Kidney tubule cell (primary cell): ENCODE measurements at places on chromosomes 13 and 19.
A peak's percentile ranks its signal among the peaks of the same experiment; 100 is the strongest.

DNA sequence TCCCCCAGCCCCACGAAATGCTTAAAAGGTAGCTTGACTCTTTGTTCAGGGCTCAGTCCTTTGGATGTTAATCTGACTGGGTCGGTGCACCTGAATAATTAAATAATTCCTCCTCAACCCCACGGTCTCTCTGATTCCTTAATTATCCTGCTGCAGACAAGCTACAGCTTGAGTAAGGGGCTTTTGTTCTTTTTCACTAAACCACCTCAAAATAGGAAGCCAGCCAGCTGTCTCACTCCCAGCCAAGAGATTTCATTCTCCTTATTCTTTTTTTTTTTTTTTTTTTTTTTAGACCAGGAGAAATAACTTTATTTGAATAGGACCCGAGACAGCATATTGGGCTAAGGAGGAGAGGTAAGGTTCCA is 7.9 kb upstream of the FCGBP start:
- DNase-seq: no peak

DNA sequence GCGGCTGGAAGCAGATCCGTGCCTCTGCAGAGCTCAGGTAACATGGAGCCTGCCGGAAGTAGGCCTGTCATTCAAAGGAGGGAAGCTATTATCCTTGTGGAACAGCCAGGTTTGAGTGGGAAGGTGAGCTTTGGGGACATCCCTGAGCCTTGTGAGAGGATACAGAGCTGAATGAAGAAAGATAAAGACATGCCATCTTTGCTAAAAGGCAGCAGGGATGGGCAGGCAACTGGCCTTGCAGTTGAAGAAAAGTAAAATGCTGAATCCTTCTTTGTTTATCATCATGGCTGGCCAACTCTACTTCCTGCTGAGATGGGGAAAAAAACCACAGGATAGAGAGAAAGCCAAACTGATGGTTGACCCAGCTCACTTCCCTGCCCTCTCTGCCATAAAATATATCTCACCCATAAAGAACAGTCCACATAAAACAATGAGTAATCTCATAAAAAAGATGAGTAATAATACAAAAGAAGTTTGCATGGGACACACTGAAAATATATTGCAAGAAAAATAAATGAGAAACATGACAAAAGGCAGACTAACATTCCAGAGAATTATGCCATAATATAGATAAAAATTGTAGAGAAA is 226.3 kb downstream of the DLEU7 start:
- DNase-seq: peak; percentile 62

DNA sequence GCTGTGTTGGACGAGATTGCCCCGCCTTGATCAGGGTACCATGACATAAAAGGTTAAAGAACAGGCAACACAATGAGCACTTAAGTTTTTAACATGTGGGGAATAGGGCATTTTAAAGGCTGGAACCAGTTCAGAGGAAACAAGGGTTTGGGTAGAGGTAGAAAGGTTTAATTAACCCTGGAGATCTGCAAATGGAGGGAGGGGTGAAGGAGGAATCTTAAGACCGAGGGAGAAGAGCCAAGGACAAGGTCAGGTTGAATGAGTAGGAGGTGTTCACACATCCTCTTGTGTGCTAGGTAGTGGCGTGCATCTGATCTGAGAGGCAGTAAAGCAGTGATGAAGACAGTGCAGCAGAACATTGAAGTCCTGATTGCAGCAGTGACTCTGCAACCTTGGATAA is 28.5 kb downstream of the SKA3 start:
- no peak for DNase-seq

DNA sequence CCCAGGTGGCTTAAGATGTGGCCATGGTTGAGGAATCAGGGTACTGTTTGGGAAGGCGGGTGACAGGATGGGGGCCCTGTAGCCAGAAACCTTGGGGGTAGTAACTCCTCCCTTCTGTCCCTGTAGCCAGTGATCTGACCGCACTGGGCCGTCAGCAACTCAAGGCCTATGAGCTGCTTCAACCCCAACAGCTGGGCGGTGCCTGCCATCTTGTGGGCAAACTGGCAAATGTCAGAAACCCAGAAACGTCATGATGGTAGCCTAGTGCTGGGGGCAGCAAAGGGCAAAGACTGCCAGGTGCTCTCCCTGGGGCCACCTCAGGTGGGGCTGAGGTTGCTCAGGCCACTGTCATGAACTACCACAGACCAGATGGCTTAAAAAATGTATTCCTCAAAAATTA is 3.5 kb downstream of the COPE start:
- DNase-seq: peak; percentile 46

GRCh38 chr19:7418596-7418995 is 69.9 kb downstream of the ARHGEF18 start:
- no peak for DNase-seq

DNA sequence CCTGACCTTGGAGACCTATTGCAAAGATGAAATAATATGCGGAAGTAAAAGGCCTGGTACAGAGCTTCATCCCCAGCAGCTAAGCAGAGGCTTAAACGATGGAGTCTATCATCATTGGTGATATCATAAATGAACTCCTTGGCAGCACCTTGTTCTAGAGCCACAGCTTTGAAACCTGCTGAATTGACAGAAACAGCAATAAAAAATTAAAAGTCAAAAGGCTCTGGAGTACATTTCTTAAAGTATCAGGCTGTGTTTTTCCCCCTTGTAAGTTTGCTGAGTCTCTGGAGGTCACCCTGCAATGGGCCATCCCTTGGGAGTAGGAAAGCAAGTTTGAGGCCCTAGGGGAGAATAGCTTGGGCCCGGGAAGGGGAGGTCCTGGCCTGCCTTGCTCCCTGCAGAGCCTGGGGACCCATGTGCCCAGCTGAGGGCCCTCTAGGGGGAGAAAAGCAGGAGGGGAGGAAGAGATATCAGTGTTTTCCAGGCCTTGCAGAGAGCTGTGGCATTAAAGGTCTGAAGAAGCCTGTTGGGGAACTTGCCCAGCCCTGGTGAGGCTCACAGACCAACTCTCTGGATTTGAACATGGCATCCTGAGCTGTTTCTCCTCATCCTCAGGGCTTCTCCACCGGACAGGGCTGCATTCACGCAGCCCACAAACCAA is 416.1 kb downstream of the ZNF536 start:
- DNase-seq: no peak

- no peak for DNase-seq
These were observed 97.0 kb upstream of the RNF113B start for GRCh38 chr13:98273824-98274742.

DNA sequence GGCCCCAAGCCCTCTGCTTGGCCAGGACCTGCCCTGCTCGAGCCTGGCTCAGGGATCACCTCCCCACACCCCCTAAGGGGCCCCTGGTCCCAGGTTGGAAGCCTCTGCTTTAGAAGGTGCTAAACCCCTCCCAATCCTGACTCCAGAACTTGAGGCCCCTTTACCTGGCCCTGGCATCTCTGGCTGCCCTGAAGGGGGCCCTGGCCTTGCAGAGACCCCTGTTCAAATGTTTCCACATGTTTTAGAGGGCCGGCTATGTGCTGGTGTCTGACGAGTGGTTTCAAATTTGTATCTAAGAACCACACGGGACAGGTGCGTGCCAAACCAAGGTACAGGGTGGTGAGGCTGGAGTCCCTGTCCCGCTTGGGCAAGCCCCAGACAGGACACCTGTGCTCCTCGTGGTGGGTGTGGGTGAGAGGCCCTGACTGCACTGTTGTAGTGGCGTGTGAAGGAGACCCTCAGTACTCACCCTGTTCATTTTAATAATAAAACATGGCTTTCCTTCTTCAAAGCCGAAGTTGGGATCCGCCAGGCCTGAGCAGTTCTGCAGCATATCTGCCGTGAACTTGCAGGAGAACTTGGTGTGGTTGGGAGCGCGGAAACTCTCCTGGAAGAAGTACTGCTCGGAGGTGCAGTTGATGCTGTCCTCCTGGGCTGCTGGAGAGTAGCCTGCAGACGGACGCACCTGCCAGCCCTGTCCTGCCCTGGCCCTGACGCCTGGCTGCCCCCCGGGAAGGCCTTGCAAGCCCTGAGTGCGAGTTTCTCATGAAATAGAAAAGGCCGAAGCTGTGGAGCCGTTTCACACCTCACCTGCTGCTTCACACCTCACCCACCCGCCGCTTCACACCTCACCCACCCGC is 5.4 kb downstream of the ATP4B start:
- no peak for DNase-seq

GRCh38 chr13:90416519-90416918 is 931.0 kb upstream of the MIR17HG start:
- DNase-seq: peak; percentile 9
